8988T (cell line): ENCODE measurements at places on chromosomes 3 and 15.
A peak's percentile ranks its signal among the peaks of the same experiment; 100 is the strongest.

GRCh38 chr3:47344971-47345370 lies 35.9 kb upstream of the PTPN23 start:
- no peak for DNase-seq

- no peak for DNase-seq
Measured at GRCh38 chr3:123782488-123782887, 101.6 kb downstream of the MYLK start.

- no peak for DNase-seq
Measured at GRCh38 chr3:31240874-31241273, 291.9 kb upstream of the STT3B start.

DNA sequence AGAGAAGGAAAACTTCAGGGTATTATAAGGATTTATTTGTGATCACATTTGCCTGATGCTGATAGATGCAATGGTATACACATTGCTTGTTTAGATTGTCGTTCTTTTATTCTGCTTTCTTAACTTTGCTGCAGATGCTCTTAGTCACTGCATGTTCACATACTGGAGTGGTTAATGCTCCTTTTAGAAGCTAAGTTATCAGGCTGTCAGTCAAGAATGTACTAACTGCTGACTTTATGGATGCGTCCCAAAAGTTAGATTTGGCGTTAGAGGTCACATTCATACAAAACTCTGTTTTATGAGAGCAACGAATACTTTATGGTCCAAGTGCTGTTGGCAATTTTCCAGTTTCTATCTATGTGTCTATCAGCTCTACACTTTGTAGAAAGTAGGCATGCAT lies 160.7 kb downstream of the BBX start:
- no peak for DNase-seq

DNA sequence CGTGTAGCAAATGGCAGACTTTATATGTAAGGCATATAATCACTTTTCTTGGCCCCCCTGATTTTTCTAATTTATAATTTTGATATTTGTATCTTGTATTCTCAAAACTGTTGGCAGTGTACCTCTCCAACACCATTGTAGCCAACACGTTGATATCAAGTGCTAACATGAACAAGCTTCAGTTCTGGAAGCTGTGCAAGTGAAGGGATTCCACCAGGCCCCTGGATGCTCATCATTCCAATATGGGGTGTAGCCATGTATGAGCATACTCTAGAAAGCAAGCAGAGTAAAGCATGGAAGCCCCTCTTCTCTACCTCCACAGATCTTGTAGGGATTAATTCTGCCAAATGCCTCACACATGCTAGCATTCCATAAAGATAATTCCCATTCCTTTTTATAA lies 211.3 kb downstream of the MYRIP start:
- no peak for DNase-seq

DNA sequence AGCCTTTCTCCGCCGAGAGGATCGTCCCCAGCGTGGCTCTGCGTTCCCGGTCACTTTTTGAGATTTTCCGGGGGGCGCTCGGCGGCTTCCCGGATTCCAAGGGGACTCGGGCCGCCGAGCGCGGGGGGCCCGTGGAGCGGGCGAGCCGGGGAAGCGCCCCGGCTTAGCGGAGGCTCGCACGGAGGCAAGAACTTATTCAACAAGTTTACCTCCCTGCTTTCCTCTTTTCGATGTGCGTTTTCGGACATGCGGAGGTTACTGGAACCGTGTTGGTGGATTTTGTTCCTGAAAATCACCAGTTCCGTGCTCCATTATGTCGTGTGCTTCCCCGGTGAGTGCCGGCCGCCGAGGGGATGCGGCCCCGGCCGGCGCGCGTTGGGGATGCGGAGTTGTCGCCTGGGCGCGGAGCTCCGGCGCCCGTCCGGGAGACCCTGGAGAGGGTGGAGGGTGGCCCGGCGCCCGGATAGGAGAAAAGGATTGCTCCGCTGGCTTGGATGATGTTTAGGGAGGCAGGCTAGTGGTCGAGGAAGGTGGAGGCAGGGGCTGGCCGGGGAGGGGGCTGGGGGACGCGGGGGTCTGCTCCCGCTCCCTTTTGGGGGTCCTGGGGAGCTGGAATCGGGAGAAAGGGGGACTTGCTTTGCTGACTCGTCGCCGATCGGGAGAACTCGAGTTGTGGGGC lies 810 bp downstream of the PTPRG start:
- peak; percentile 56 for DNase-seq
